Camera-type eye (tissue), 1 donor: ENCODE measurements at places on chromosomes 11 and 22. TPM values are rescaled to one million over a fixed set of nuclear protein-coding genes. Genes with fewer than 3 reads are reported as not detected.

Gene SMIM35
- total RNA-seq = 0.11 TPM

Gene LMO2
- total RNA-seq = 17.5 TPM

Gene ACR
- not detected for total RNA-seq

Gene OR5F1
- not detected for total RNA-seq

Gene CHRNA10
- total RNA-seq = 0.88 TPM

Gene EXPH5
- total RNA-seq = 10.3 TPM
